Renal cortex interstitium (tissue), 15 donors: ENCODE measurements at places on chromosomes 3 and 15. TPM values are rescaled to one million over a fixed set of nuclear protein-coding genes. Genes with fewer than 3 reads are reported as not detected.
A peak's percentile ranks its signal among the peaks of the same experiment; 100 is the strongest.

The ST3GAL6 gene
- polyA plus RNA-seq: 76.5 TPM

The MME gene
- polyA plus RNA-seq: 409 TPM

The TRH gene
- polyA plus RNA-seq: 0.44 TPM

GRCh38 chr15:35827911-35828310, 281.9 kb upstream of the DPH6 start:
- no peak for DNase-seq

GRCh38 chr3:102434715-102435114, at the start of gene ZPLD1:
Gene ZPLD1, plus strand, starts transcription at chr3:102435015. Its CDS starts 3,473 bp downstream, at chr3:102438488.
- no peak for DNase-seq

DNA sequence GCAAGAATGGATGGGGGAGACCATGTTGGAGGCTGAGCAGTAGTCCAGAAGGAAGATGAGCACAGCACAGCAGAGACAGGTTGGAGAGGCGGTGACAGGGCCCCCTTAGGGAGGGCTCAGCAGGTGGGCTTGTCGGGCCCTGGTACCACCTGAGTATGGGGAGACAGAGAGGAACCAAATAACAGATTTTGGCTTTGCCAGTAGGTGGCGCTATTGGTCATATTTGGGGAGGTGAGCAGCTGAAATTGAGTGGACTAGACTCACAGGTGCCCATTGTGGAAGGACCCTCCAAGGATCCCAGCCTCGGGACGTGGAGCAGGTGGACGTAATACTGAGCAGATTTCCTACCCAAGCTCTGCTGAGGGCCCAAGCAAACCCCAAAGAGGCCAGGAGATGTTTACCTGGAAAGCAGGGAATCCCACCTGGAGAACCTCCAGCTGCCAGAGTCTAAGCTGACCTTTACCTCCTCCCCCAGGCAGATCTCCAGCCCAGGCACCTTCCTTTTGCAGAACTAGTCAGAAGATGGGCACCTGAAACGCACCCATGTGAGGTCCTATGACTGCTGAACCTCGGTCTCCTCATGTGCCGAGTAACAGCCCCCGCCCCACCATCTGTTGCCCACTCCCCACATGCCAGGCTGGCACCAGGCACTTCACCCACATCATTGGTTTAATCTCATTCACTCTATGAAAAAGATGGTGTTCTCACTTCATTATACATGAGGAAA, 24.6 kb upstream of the CORO2B start:
- DNase-seq: peak; percentile 82

DNA sequence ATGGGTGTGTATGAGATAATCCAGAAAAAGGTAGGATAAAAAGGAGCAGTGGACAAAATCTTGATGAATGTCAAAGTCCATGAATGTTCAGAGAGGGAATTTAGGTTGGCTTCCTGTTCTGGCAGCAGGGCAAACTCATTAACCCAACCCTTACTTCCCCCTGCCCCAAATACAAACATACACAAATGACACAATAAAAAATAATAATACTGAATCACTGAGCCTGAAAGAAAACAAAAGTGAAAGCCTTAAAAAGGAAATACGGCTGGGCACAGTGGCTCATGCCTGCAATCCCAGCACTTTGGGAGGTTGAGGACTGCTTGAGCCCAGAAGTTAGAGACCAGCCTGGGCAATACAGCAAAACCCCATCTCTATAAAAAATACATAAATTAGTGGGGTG, 62.9 kb downstream of the GPR176 start:
- no peak for DNase-seq

DNA sequence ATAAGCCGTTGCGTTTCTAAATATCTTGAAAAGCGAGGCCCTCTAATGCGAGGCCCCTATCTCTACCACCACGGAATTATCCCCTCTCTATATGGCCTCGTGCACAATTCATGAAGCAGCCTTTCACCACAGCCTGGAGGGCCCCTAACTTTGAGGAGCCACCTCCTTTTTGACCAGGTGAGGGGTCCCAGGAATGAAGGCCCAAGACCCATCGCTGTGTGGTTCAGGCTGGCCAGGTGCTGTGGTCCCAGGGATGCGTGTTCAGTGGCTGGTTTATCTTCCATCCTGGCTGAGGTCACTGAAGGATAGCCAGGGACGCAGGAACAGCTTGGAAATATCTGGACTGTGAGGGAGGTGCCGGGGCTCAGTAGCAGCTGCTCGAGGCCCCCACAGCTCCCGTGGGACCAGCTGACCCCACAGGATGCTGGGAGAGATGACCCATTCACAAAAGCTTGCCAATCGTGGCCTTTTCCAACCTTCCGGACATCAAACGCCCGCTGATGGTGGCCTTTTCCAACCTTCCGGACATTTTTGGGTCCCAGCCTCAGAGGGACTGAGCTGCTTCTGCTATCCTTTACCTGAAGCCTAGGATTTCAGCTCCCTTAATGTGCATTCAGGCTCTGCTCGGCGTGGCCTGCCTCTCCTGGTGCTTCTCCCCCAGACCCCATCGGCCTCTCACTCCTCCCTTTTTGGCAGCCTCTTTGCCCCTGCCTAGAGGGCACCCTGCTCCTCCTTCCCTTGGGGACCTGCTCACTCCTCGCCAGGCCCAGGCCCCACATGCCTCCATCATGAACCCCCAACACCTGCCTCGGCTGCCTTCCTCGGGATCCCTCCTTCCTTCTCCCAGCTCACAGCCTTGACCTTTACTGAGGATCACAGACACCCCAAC, 140.9 kb downstream of the CHSY1 start:
- DNase-seq: no peak

- no peak for DNase-seq
Observed at GRCh38 chr15:60590935-60591495, 112.1 kb upstream of the ICE2 start.

- DNase-seq: no peak
Observed at GRCh38 chr3:35437381-35437780, 201.9 kb upstream of the ARPP21 start.

- no peak for DNase-seq
Observed at GRCh38 chr3:79236496-79236895, 531.3 kb downstream of the ROBO1 start.
